ENCODE measurements at places on chromosomes 13 and 19.

DNA sequence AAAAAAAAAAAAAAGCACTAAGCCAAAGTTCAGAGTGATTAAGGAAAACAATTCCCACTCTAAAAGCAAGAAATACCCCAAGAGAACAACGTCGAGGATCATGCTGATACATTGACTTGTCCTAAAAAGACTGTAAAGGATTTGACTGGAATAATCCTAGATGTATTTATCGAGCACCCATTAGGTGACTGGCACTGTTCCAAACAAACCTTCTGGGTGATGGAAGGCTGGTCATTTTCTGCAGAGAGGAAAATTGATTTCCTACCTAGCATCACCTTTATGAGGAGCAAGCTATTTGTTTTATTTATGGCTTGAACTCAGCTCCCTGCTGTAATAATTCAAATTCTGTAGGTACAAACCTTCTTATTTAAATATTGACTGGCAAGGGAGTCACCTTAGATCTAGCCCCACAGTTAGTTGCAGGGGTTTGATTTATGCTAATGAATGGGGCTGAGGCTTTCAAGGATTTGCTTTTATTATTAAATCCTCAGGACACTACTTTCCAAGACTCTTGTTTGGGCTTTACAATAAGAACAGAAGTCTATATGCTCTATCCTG, 471.0 kb downstream of the OLFM4 start:
- no peak for DNase-seq

- no peak for DNase-seq
Observed at GRCh38 chr13:77065461-77066147, 38.6 kb upstream of the FBXL3 start.

GRCh38 chr19:32702010-32702409, 10.4 kb downstream of the NUDT19 start:
- no peak for DNase-seq

DNA sequence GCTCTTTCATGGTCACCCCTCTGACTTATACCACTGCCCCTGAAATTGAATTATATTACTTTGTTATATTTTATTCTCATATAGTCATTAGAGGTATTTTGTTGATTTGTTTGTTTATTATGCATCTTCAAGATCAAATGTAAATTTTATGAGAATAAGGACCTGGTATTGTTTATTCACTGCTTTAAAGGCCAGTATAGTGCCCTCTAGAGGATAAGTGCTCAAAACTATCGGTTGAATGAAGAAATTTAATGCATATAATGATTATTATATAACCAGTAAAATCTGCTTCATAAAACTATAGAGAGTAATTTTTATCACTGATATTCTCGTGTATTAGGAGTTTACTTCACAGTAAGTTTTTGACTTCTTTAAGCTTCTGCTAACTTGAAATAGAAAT, 1401.9 kb downstream of the SLITRK1 start:
- DNase-seq: no peak

DNA sequence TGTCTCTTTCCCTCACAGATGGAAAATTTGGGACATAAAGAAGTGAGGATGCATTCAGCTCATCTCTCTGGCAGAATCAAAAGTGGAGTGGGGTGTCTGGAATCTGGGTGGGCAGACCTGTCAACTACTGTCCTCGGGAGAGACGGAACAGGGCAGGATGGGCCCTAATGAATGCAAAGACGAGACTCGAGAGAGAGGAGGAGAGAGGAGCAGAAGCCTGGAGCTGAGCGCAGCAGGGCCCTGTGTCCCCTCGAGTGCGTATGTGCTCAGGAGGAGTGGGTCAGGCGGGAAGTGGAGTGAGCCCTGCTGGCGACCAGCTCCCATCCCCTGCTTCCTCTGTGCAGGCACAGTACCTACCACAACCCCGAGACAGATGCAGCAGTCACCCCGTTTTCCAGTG, 78.9 kb downstream of the TEX29 start:
- no peak for DNase-seq

GRCh38 chr19:55255618-55256423, 3.0 kb downstream of the PPP6R1 start:
- no peak for DNase-seq

GRCh38 chr13:98155475-98156109, 12.7 kb downstream of the FARP1 start:
- DNase-seq: no peak

DNA sequence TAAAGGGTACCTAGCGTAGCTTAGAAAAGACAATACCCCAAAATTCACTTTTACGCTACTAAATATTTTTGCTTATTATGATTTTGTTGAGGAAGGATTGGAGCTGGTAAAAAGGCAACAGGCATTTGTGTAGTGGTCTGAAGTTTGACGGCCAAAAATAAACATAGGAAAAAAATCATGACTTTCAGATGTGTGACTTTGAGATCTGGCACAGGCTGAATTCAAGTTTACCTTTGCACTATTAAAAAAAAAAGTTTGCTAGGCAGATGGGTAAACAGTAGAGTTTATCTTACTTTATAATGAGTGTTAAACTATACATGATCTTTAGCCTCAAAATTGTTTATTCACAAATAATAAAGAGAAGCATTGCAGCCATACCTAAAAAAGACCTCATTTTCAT, 24.3 kb upstream of the INTS6 start:
- no peak for DNase-seq

DNA sequence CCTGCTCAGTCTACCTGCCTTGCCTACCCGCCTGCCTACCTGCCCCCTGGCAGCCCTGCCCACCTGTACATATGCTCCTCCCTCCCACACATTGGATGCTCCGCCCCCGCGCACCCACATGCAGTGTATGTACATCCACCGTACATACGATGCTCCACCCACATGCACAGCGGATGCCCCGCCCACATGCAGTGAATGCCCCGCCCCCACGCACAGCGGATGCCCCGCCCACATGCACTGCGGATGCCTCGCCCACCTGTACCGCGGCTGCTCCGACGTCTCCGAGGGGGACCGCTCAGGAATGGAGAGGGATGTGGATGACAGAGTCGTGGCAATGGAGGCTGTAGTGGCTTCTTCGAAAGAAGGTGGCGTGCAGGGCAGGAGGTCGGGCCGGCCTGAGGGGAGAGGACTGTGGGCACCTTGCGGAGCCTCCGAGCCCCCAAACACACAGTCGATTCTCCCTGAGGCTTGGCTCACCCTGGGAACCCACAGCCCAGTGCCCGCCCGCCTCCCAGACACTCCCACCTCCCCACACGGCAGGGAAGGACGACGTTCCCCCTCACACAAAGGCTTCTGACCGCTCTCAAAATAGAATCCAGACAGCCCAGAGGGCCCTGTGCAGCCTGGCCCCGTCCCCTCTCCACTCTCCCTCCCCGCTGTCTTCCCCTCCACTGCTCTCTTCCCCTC, 16.5 kb upstream of the CACTIN start:
- no peak for DNase-seq

DNA sequence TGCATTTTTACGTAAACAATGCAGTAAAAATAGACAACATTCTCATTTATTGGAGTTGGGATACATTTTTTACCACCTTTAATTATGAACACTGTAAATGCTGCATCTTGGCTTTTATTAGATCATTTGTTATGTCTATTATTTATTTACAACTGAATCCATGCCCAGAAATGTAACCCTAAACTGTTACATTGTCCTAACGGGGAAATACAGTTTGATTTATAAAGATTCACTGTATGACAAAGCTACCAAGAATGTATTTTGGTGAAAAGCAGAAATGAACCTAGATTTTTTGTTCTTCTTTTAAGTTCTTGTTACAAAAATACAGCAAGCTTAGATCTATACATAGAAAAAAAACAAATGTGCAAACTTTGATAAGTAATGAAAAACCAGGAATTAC, 1.1 kb downstream of the METTL21C start:
- DNase-seq: no peak

DNA sequence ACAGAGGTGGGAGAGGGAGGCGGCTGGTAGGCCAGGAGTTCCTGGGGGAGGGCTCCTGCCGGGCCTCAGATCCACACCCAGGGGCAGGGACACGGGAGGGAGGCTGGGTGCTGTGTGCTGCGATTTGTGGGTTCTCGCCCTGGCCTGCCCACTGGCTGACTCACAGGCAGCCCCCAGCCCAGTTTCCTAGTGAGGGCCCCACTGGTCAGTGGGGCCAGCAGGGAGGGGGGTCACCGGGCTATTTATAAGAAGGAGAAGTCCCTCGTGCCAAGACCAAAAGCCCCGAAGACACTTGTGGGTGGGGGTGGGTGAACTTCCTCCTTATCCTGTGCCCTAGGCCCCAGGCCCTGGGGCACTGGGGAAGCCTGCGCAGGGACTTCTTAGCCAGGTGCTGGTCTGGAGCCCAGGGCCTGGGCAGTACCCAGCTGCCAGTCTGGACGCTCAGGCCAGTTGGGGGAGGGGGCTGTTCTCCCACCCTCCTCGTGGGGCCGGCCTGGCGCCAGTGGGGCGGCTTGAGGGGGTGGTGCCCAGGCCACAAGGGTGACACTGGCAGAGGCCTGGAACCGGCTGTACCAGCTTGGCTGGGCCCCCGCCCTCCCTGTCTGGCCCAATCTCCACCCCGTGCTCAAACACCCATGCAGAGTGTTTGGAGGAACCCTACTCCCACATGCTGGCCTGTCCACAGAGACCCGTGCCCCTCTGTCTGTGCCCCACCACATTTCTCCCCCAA, 5.0 kb upstream of the JUNB start:
- DNase-seq: no peak

DNA sequence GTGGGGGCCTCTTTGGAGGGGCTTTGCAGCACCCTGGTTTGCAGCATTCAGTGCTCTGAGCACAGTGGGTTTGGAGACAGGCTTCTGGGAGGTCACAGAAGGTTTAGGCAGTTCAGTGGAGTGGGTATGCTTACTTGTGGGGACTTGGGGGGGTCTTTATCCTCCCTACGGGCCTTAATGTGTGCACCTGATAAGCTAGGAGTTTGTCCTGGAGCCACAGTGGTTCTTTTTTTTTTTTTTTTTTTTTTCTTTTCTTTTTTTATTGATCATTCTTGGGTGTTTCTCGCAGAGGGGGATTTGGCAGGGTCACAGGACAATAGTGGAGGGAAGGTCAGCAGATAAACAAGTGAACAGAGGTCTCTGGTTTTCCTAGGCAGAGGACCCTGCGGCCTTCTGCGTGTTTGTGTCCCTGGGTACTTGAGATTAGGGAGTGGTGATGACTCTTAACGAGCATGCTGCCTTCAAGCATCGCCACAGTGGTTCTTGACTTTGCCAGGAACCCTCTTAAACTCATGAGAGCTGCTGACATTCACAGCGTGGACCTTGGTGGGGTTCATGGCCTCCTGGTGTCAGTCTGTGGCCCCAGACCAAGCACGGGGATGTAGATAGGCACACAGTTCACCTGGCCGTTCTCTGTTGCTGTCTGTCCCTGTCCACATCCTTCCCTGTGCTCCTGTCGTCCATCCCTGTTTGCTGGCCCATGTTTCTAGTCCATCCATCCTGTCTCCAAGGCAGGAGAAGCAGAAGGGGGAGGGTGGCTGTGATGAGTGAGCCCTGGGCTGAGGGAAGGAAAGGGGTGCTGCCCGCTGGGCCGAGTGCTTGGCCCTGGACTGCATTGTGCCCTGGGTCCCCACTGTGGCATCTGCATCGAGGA, 2.7 kb downstream of the EGLN2 start:
- DNase-seq: no peak

GRCh38 chr13:51538591-51539179, 45.6 kb upstream of the WDFY2 start:
- DNase-seq: no peak

GRCh38 chr19:35704218-35704617, at the start of gene ZBTB32:
Gene ZBTB32, plus strand, starts transcription at chr19:35704558. Its CDS starts 10,069 bp downstream, at chr19:35714627.
- DNase-seq: no peak

DNA sequence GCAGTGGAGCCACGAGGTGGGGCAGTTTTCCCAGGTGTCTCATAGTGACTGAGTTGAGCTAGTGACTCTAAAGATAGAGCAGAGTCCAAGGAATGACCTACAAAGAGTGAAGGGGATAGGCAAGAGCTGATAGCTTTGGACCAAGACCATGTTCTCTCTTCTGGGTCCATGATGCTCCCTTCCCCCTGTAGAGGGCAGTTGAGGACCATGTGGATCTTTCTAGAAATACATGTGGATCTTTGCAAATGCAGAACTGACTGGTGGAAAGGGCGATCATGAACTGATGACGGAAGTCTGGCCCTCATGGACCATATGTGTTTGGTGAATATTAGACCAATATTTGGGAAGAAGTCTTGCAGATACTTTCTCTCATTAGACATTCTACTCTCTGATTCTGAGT, 6.9 kb downstream of the PSG1 start:
- no peak for DNase-seq

GRCh38 chr19:30105727-30106126, 163.7 kb downstream of the URI1 start:
- DNase-seq: no peak

DNA sequence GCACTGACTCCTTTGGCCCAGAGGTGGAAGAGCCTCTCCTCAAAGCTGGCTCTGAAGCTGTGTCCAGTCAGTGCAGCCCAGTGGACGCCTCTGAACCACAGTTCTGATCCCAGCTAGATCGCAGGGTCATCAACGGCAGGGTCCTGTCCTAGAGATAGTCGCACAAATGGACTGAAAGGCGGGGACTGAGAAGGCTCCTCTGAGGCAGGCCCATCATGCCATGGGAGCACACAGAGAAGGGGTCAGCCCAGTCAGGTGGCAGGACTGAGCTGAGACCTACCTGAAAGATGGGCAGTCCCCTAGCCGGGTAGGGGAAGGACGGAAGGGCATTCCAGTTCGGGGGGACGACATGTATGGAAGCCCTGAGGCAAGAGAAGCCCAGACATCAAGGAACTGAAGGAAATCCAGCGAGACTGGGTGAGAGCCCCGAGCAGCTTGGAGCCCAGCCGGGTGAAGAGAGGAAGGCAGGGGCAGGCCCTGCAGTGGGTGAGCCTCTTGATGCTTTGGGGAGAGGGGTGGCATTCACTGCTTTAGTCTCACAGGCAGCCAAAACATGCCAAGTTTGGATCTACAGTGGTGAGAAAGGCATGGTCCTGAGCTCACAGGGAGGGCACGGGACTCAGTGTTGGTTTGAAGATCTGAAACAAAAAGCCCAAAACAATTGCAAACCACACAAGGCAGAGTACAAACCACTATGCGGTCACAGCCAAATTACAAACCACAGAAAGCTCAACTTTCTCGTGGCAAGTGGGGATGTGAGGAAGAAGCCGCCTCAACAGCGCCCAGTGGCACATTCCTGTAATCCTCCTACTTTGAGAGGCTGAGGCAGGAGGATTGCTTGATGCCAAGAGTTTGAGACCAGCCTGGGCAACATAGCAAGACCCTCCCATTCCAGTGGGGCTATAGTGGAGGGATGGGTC, 10.0 kb downstream of the CALM3 start:
- DNase-seq: no peak

DNA sequence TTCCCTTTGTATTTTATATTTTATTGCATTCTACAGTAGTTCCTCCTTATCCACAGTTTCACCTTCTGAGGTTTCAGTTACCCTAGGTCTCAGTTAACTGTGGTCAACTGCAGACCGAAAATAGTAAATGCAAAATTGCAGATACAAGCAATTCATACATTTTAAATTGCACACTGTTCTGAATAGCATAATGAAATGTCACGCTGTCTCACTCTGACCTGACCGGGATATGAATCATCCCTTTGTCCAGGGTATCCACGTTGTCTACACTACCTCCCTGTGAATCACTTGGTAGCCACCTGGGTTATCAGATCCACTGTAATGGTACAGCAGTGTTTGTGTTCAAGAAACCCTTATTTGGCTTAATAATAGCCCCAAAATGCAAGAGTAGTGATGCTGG, 325.0 kb downstream of the DNAJC15 start:
- no peak for DNase-seq

- DNase-seq: no peak
Observed at GRCh38 chr13:49939321-49939720, 3.2 kb upstream of the SPRYD7 start.

GRCh38 chr13:94121686-94122085, 357.8 kb downstream of the DCT start:
- no peak for DNase-seq
